Hippocampal formation (tissue), 2 donors: ENCODE measurements at places on chromosomes 5 and 9.

DNA sequence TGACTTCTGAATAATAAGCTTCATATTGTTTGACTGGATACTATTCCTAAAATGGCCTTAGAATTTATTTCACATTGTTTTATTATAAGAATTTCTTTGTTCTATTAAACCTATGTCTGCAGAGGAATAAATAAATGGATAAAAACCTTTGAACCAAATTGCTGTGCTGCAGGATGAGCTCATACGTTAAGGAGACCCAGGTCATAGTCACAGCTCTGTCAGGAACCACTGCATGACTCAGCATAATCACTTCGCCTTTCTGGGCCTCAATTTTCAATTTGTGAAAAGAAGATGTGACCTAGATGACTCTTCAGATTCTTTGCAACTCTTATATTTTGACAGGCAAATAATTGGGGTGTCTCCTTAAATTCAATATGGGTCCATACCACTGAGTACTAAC lies 36.7 kb upstream of the HMHB1 start:
- no peak for DNase-seq

- no peak for DNase-seq
Measured at GRCh38 chr9:6938447-6938846, 180.7 kb downstream of the KDM4C start.

DNA sequence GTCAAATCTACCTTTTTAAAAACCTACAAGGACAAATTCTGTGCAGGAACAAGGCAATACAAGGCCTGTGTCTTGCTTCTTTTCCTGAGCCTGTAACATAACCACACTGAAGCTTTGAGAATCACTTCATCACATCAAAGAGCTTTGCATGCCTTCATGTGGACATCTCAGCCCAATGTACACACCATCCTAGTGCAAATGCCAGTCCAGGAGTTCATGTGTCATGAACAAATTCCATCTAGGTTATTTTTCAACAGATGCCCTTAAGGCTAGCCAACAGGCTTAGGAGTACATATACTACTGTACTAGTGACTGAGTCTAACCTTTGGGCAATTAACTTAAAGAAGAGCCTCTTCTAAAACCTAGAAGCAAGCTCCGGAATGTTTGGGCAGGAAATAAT lies 106.4 kb downstream of the CDH10 start:
- DNase-seq = no peak

DNA sequence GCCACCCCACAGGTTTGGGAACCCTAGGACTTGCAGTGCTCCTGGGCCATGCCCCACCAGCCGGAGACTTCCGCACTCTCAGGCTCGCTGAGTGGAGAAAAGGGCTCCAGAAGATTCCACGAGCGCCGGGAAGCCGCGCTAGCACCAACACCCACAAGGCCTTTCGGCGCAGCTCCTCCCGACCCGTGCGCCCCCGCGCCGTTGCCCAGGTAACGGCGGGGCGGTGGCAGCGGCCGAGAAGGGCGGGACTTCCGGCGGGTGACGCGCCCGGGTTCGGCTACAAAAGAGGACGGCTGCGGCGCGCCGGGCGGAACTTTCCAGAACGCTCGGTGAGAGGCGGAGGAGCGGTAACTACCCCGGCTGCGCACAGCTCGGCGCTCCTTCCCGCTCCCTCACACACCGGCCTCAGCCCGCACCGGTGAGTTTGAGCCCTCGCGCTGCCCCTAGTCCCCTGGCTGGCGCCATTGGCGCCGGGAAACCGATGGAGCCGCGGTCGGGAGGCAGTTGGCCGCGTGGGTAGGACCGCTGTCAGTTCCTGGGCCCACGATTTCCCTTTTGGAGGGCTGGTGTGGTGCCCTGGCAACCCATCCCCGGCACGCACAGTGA lies at the start of gene DNAJA1:
TSS of gene DNAJA1 (plus strand) at position 308 of the 606 bp plus-strand sequence. CDS start 1,212 bp downstream, outside the sequence.
- DNase-seq = peak; percentile 94

DNA sequence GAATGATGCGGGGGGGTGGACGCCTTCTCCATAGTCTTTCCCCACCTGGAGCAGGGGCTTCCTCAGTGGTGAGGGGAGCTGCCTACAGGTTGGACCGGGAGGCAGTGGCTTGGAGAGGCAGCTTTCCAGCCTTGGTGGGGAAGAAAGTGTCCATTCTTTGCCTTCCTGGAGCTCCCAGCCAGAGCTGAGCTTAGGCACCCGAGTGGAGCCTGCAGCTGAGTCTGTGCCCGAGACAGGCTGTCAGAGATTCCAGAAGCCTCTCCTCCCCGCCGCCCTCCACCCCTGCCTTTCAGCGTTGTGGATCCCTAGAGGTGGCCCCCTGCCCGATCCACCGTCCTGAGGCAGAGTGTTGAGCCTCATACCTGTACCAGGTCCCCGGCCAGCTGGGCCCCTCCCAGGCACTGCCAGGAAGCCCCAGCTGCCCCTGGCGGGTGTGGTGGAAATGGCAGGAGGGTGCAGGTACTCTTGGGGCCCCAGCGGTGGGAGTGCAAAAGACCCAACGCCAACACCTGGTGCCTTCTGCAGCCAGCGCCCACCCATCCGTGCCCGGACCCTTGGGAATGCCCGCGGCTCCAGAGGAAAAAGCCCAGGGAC lies 112.0 kb downstream of the RXRA start:
- DNase-seq = no peak

- DNase-seq = no peak
Measured at GRCh38 chr9:76718166-76718565, 46.1 kb upstream of the PCA3 start.

DNA sequence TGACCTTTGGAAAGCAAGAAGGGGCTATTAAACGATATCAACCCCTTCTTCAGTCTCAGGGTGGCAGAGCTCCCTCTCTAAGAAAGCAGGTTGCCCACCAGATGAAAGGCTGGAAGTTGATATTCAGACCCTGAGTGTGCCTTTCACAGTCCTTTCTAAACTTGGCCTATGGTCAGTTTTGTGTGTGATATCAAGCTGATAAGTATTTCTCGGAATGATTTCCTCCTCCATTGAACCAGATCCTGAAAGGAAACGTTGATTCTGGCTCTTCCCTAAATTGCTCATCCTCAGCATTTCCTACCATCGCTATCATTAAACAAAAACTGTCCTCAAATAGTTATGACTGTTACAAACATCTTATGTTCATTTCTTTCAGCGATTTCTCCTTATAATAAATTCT lies 130.4 kb downstream of the CEMIP2 start:
- no peak for DNase-seq

- DNase-seq = no peak
Measured at GRCh38 chr5:147290261-147290660, 55.4 kb downstream of the STK32A start.

GRCh38 chr5:161299053-161299452 lies 247.5 kb downstream of the GABRB2 start:
- DNase-seq = no peak

DNA sequence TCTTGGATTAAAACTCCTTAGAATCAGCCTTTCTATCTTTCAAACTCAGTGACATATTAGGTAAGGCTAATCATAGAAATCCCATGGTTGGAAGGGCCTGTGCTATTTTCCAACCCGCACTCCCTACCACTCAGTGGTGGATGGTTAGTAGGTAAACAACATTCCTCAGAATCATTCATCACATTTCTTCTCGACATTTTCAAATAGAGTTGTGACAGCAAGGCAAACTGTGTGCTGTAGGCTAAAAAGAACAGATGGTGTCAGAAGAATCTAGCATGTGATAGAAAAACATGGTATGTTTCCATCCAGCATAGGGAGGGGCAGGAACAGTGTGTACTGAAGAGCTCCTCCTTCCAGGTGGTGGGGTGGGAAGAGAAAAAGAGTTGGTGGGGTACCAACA lies 227.3 kb upstream of the NMUR2 start:
- DNase-seq = no peak

DNA sequence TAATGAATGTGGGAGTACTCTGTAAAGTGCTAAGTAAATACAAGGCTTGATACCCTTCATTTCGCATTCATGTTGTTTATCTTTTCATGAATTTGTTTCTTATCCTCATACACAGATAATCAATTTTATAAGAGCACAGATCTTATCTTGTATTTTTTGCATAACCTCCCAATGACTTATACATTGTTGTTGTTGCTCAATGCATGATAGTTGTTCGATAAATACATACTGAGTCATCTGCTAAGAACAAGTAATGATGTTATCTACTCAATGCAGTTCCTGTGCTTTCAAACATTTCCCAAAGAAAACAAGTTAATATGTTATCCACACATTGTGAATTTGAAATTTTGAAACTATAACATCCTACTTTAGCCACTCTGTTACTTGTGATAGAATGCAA lies 60.7 kb downstream of the TAF11L14 start:
- no peak for DNase-seq

- DNase-seq = no peak
Measured at GRCh38 chr5:80963521-80963895, 3.3 kb downstream of the RASGRF2 start.

DNA sequence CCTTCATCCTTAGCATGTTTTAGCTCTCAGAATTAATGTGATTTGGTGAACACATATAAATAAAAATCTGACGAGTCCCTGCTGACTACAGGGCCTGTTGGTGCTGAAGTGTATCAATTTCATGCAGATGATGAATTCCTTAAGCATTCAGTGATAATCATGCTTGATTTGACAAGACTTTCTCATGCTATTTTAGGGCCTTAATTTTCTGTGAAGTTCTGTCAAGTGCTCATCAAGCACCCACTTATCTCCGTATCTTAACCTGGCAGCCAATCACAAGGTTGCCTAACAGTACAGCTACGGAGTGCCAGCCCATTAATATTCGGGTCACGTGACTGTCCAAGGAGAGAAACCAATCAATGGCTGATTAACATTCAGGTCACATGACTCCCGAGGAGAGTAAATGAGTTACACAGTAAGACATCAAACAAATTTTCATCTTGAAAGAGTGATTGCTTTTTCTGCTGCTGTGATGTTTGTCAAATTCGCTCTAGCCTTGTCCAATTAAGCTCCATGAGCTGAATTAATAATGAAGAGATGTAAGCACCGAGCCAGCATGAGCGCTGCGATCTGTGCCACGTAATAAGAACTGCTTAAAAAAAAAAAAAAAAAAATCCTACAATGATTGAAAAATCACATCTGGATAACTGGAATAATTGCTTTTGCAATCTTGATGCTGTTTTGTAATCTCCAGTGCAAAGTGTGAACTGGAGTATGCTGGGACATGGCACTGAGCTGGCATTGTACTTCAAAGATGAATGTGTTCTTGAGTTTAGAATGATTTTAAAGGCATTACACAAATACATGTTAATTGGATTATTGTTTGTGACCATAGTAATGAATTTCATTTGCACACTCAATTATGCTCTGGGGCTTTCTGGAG lies 104.3 kb upstream of the SPATA31D4 start:
- DNase-seq = no peak
